ENCODE measurements at places on chromosomes 7 and 10. TPM values are rescaled to one million over a fixed set of nuclear protein-coding genes. Genes with fewer than 3 reads are reported as not detected.

The ERV3-1 gene
- total RNA-seq, result 37.1 TPM

The PPP1R17 gene
- not detected for total RNA-seq

The GRM3 gene
- not detected for total RNA-seq

The SORCS1 gene
- 0.99 TPM for total RNA-seq

- DNase-seq, result peak; percentile 57
Measured at GRCh38 chr10:49761789-49762565, at the start of gene OGDHL. Gene OGDHL (minus strand): TSS chr10:49762323. CDS start chr10:49758592, 3,731 bp downstream.

- DNase-seq, result no peak
Measured at GRCh38 chr7:97017192-97018125, 7.2 kb downstream of the DLX5 start.

GRCh38 chr10:85645053-85645452 lies 721.5 kb downstream of the GRID1 start:
- no peak for DNase-seq

DNA sequence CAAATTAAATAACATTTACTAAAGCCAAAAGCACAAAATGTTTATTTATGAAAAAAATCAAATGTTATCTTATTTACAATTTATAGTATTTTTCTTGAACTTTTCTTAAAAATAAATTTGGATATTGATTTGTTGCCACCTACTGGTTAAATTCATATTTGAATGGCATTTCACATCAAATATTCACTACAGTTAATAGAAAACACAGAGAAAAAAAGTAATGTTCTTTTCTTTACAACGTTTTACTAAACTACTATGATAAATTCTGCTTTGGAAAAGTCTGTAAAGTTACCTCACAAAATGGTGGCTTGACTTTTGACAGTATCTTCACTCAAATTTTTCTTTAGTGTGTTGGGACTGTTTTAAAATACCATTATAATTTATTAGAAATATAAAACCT lies 52.7 kb downstream of the SRPK2 start:
- no peak for DNase-seq

DNA sequence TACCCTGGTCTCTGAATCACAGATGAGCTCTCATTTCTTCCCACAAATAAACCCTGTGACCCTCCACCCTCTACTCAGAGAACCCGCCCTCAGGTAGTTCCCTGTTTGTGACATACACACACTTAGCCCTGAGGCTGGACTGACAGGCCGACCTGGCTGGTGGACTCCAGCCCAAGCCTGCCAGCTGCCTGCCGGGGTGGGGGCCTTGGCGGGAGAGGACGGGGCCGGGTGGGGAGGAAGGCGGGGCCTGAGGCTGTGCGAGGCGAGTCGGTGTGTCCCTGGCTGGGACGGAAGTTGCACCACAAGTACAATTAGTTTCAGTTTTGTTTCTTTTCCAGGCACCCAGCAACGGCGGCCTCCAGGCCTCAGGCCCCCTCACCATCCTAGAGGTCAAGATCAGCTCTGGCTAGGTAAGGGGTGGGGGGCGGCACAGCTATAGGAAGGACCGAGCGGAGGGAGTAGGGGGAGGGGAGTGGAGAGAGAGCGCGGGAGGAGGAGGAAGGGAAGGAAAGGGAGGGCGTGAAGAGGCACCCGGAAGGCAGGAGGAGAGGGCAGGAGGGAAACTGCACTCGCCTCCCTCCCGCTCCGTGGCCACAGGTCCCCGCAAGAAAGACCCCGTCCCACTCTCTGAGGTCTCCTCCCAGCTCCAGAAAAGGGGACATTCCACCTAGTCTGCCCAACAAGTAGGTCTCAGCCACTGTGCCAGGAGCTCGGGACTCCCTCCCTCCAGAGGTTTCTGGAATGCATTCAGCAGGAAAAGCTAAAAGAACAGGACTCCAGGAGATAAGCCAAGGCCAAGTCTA lies at the start of gene TRIM56:
Gene TRIM56 (plus strand): TSS at position 320 of the 803 bp plus-strand sequence. CDS start 1,832 bp downstream, outside the sequence.
- peak; percentile 93 for DNase-seq

DNA sequence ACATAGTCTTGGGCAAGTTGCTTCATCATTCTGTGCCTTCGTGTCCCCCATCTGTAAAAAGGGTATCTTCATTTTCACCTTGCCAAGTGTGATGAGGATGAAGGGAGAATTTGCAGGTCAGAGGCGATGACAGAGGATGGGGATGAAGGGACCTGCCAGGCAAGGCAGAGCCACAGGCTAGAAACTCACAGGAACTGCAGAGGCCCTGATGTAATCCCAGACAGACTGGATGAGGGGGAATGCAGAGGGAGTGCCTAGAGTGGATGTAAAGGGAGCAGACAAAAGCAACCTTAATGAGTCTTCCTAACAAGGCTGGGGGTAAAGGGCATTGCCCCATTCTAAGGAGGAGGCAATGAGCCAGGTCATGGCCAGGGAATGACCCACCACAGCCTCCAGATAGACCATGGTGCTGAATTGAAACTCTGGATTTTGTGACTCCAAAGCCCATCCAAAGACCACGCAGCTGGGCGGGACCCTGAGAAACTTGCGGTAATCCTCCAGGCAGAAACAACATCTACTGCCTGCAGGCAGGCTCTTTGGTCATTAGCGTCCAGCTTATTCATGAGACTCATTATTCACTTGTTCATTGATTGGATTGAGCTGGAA lies 1.9 kb downstream of the ANTXRL start:
- DNase-seq, result no peak

DNA sequence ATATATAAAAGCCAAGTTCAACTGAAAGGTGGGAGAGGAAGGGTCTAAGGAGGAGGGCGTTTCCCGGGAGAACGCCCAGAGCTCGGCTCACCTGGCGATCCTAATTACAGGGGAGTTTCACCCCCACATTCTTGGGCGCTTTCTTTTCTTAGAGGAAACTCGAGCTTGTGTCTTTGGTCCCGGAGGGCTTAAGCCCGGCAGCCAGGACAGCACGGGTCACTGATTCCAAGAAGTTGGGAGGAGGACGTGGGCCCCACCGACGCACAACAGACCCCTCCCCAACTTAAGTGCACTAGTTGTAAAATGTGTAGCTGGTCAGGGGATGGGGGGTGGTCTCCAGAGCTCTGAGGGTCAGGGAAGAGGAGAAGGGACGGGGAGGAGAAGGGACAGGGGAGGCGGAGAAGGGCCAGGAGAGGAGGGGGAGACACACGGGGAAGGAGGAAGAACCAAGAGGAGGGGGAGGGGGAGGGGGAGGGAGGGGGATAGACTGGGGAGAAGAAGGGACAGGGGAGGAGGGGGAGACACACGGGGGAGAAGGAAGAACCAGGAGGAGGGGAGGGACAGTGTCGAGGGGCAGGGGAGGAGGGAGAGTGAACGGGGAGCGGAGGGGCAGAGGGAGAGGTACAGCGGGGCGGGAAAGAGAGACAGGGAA lies 874 bp downstream of the BAIAP2L1 start:
- no peak for DNase-seq
